ENCODE measurements at places on chromosomes 11 and 22.

GRCh38 chr22:47166446-47167016 is 404.1 kb downstream of the TBC1D22A start:
- no peak for DNase-seq

DNA sequence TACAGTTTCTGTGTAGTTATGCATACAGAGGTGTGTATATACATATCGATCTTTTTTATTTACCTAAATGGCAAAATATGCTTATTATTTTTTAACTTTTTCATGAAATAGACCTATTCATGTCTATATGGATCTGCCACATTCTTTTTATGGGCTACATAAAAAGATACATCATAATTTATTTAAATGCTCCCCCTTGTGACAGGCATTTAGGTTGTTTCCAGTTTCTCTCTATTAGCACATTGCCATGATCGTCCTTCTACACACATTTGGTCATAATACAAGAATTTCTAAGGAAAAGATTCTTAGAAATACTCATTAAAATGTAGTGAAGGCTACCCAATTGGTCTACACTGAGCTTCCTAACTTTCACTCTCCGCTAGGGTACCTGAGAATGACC is 1067.4 kb downstream of the OPCML start:
- DNase-seq, result no peak

DNA sequence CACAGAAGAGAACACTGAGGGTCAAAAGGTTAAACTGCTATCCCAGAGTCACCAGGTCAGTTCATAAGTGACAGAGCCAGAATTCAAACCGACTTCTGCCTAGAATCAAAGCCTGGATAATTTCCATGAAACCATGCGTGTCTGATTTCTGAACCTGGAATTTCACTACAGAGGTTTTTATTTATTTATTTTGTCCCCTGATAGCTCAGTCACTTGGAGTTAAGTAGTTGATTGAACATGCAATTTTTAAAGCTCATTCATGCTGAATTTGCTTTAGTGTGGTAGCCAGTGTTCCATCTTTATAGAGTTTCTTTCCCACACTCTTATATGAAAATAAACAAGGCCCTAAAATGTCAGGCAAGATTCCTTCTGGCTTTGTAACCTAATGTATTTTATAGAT is 93.2 kb downstream of the NAV2 start:
- no peak for DNase-seq

DNA sequence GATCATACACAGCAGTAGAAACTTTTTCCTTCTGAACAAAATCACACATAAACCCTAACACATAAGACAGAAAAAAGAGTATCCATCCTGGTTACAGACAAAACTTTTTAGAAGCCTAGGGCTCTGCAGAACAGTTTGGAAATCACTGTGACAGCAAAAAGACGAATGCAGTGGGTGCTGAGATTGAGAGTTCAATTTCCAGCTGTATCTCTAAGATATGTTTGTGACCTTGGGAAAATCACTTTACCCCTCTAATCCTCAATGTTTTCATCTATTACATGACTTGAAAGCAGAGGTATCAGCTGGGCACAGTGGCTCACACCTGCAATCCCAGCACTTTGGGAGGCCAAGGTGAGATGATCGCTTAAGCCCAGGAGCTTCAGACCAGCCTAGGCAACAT is 128.5 kb downstream of the SIK3 start:
- DNase-seq, result no peak

- no peak for DNase-seq
These were observed 233.9 kb downstream of the TENM4 start for GRCh38 chr11:79206951-79207350.

DNA sequence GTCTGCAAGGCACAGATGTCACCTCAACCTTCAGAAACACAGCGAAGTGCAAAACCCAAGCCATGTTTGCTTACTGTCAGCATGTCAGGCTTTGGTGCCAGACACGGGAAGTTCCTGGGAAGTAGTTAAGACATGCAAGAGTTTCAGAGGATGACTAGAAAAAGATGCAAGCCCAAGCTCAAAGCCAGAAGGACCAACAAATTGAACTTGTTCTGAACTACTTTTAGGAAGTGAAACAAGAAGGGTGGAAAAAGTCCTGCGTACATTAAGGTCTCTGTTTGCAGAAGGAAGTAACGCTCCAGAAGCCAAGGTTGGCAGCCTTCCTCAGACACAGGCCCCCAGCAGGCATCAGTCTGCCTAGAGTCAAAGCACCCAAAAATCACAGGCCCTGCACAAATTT is 2.6 kb downstream of the AP1B1 start:
- no peak for DNase-seq
